ENCODE measurements at places on chromosomes 5 and 9. TPM values are rescaled to one million over a fixed set of nuclear protein-coding genes. Genes with fewer than 3 reads are reported as not detected.

CDX1 gene
- 0.91 TPM for total RNA-seq

PCSK1 gene
- 0.30 TPM for total RNA-seq

PCAT7 gene
- total RNA-seq = not detected

GLRA1 gene
- not detected for total RNA-seq

GRXCR2 gene
- not detected for total RNA-seq

MEIKIN gene
- not detected for total RNA-seq

TMEM8B gene
- 7.0 TPM for total RNA-seq

AK1 gene
- 54.9 TPM for total RNA-seq

PCDHB3 gene
- total RNA-seq = 0.79 TPM

CDC20B gene
- total RNA-seq = 0.07 TPM

GDA gene
- not detected for total RNA-seq

ARL14EPL gene
- not detected for total RNA-seq

FAM78A gene
- total RNA-seq = 0.69 TPM

ITK gene
- not detected for total RNA-seq

PRRX2 gene
- 17.9 TPM for total RNA-seq

SLCO6A1 gene
- total RNA-seq = not detected

GRIA1 gene
- 2.4 TPM for total RNA-seq

TNFSF8 gene
- not detected for total RNA-seq

RFESD gene
- 2.2 TPM for total RNA-seq

GPX8 gene
- total RNA-seq = 162 TPM

MCIDAS gene
- not detected for total RNA-seq

DMRTA1 gene
- 0.66 TPM for total RNA-seq

SYNPO gene
- 62.4 TPM for total RNA-seq
